Activated CD8-positive, alpha-beta memory T cell treated with anti-CD3 and anti-CD28 coated beads for 1 hour (primary cell): ENCODE measurements at places on chromosomes 11 and 22.

DNA sequence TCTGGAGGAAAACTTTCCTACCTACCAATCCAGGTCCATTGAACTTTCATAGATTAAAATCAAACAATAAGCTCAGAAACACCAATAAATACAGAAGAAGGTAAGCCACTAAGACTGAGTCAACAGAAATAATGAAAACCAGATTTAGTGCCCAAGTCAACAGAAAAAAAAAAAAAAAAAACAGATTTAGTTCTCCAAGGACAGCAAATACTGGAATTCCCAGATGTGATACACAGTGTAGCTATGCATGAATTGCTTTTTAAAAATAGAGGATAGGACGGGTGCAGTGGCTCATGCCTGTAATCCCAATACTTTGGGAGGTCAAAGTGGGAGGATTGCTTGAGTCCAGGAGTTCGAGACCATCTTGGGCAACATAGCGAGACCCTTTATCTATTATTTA, 15.7 kb downstream of the DMC1 start:
- DNase-seq: no peak

DNA sequence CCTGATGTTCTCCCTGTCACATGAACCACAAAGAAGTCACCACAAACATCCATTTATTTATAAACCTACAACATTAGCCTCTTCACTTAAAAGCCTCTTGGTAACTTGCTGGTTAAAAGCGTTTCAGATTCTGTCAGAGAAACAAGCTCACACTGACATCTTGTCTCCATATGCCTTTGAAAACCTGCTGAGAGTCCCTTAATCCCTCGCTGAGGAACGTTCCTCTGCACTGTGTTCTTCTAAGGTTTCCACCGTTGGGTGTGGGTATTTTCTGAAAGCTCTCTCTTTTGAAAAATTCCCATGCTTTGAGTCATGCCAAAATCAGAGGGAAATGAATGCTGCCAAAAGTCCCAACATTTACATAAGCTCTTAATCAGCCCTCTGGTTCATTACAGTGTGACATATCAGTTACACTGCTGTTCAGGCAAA, 149.8 kb downstream of the CCDC34 start:
- no peak for DNase-seq

DNA sequence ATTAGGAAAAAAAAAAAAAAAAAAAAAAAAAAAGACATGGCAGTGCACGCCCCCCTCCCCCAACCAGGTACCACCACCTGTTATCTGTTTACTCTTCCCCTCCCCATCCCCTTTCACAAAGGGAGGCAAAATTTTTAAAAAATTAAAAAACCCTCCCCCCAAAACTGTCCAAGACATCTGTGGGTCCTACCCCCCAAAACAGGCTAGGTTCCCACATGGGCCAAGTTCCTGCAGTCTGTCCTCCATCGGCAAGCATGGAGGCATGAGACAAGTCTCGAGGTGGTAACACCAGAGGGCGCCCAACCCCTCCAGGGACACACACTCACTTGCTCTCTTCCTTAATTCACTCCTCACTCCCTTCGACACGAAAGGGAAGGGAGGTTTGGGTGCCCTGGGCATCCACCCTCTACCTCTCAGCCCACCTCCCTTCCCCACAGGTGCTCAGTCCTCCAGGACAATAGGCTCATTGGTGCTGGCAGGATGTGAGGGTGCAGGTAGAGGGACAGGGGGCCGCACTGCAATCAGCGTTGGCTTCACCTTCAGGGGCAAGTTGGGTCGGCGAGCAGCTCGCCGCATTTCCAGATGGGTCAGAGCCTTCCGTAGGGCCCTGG, 2.2 kb upstream of the TUT1 start:
- peak; percentile 64 for DNase-seq

DNA sequence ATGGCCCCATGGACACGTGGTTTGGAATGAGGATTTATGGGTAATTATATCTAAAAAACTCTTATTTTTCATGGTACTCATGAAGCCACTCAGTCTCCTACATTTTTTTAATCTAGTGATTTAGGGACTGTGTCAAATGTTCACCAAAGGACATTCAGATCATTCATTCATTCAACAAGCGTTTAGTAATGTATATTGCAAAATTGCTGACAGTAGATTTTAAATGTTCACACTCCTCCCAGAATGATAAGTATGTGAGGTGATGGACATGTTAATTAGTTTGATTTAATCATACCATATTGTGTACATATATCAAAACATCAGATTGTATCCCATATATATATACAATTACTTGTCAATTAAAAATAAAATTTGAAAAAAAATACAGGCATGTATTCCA, 40.8 kb upstream of the E2F8 start:
- no peak for DNase-seq

DNA sequence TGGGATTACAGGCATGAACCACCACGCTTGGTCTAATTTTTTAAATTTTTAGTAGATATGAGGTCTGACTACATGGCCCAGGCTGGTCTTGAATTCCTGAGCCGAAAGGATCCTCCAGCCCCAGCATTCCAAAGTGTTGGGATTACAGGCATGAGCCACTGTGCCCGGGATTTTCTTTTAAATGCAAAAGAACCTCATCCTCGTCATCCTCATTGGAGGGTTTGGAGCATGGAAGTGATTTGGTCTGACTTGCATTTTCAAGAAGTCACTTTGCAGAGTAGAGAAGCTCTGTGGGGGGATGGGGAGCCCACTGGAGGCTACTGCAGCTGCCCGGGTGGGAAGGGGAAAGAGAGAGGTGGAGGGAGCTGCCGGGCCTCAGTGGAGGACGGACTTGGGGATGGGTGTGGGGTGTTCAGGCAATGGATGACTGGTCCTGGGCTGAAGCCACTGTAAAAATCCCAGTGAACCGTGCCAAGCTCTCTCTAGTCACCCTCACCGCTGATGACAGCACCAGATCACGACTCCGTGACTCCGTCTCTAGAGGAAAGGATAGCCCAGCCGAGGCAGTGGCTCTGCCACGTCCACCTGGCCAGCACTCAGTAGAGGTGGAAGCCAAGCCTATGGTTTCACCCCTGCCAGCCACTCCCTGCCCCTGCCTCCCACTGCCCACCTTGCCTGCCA, 32.8 kb upstream of the SLC22A12 start:
- no peak for DNase-seq

DNA sequence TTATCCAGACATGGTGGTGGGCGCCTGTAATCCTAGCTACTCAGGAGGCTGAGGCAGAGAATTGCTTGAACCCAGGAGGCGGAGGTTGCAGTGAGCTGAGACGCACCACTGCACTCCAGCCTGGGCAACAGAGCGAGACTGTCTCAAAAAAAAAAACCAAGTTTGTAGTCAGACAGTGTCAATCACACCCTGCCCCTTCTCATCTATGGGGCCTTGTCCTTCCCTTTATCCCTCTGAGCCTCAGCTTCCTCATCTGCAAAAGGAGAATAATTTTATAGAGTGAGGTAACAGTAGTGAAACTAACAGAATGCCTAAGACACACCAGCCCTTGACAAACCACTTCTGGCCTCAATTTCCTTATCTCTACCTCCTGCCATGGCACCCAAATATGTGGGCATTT, 10.7 kb downstream of the BCL9L start:
- DNase-seq: no peak

DNA sequence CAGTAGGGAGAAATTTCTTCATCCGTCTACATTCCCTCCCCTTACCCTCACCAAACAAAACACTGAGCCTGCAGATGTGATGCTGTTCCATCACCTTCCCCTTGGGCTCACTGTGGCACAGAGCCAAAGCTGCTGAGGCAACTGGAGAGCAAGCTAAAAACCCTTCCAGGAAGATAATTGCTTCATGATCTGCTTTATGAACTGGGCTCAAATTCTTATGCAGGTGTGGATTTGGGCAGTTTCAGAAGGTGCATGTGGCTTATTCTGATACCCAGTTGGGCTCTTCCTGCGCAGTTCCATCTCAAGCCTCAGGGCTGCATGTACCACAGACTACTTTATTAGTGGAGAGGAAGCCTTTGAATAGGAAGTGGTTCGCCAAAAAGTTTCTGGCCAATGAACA, 58.3 kb downstream of the AAMDC start:
- no peak for DNase-seq

DNA sequence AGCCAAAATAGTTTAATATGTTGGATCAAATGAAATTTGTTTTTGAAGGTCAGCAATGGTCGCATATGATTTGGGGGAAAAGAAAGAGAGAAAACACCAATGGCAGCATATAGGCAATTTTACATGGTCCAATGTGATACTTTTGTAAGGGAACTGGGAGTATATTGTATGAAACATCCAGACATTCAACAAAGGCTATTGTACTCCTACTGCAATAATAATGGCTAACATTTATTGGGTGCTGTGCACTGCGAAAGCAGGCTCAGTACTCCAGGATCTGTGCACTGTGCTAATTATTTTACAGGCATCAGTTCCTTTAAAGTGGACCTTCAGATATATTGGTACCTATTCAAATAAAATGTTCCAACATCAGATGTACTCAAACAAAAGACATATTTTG, 5.9 kb upstream of the OR10V1 start:
- no peak for DNase-seq

GRCh38 chr11:68090706-68091105, 30.5 kb downstream of the CHKA start:
- DNase-seq: no peak

DNA sequence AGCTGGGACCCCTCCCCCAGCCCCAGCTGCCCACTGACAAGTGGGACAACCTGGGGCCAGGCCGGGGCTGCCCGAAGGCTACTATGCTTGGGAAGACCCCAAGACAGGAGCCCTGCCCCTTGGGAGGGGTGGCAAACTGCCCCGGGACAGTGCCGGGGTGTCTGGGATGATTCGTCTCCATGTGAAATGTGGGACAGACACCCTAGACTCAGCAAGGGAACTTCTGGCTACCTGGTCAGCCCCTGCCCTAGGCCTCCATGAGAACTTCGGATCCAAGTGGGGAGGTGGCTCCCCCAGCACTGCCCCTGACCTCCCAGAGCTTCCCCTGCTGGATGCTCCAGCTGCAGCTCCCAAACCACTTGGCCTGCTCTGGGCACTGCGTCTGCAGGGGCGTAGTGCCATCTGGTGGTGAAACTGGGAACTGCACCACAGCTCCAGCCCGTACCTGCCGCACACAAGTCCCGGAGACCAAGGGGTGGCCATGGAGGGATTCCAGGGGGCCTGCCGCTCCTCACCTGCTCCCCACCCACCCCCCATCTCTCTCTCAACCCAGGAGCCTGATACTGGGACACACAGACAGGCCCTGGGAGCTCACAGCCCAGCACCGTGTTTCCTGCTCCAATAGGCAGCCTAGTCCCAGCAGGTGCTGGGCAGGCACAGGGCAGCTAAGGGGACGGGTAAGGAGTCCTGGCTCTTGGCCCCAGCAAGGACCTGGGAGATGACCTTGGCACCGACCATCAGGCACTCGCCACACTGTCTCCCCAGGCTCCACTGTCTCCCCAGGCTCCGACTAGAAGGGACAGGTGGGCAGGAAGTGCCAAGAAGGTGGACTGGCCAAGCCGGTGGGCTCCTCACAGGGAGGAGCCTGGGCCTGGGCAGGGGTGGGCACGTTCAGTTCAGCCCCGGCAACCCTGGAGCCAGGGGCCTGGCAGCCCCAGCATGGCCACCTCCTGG, 194.1 kb downstream of the IGLL1 start:
- peak; percentile 72 for DNase-seq

GRCh38 chr11:16016468-16016829, 339.9 kb downstream of the SOX6 start:
- no peak for DNase-seq

DNA sequence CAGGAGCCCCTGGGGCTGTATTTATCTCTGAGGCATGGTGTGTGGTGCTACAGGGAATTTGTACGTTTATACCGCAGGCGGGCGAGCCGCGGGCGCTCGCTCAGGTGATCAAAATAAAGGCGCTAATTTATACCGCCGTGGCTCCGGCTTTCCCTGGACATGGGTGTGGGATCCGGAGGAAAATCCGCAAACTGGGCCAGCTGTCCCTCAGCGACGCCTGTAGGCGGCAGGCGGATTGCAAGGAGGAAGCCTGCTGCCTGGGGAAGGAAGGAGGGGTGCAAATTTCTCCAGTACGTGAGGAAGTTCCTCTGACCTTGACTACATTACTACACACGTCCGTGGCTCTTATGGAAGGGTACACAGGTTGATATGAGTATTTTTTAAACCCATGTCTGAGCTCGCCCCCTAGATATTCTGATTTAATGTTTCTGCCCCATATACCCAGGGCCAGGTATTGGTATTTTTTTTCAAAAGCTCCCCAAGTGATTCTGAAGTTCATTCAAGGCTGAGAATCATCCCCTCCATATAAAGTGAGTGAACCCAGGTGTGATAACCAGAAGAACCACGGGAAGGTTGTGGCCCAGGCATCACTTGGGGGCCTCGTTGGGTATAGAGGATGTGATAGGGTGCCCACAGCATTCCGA, 2.8 kb downstream of the MYOD1 start:
- no peak for DNase-seq

DNA sequence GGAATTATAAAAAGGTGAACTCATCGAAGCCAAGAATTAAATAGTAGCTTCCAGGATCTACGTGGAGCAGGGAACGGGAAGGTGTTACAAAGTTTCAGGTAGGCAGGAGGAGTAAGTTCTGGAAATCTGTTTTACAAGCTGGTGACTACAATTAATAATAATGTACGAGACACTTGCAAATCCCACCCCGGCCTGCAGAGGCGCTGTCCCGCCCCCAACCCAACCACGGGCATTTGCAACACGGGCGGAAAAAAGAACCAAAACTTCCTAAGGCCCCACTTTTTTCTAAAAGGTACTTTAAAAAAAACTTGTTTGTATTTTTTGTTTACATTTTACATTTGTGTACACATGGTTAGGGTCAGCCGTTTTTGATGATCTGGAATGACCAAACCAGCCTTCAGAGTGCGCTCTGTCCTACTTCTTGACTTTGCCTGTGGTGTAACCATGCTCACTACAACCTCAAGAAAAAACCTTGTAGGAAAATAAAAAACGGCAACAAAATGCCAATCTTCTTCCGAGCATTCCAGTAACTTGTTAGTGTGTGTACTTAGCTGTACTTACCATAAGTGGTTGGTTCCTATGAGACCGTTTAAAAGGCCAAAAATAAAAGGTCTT, 449.6 kb upstream of the B3GAT1 start:
- DNase-seq: no peak

DNA sequence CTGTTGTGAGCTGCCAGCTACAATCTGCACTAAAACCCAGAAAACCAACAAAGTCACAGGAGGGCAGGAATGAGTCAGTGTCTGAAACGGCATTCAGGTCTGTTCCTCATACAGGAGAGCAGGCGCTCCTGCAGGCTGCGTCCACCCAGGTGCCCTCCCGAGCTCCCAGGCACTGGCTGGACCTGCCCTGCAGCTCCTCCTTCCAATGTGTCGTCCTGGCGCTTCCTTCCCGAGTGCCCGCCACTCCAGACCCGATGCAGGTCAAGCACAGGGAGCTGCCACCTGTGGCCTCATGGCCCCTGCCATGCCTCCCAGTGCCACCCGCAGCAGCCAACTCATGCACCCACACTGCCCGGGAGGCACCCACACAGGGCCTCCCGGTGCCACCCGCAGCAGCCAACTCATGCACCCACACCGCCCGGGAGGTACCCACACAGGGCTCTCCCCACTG, 12.0 kb downstream of the BRD1 start:
- no peak for DNase-seq

DNA sequence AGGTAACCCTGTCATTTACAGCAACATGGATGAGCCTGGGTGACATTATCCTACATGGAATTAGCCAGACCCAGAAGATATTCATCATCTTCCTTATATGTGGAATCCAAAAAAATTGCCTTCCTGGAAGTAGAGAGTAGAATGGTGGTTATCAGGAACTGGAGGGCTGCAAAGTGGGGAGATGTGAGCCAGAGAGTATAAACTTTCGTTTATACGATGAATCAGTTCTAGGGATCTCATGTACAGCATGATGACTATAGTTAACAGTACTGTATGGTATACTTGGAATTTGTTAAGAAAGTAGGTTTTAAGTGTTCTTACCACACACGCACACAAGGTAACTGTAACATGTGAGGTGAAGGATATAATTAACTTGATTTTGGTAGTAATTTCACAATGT, 79.1 kb downstream of the TBC1D22A start:
- DNase-seq: no peak
